ENCODE measurements at places on chromosomes 7 and 10.
A peak's percentile ranks its signal among the peaks of the same experiment; 100 is the strongest.

DNA sequence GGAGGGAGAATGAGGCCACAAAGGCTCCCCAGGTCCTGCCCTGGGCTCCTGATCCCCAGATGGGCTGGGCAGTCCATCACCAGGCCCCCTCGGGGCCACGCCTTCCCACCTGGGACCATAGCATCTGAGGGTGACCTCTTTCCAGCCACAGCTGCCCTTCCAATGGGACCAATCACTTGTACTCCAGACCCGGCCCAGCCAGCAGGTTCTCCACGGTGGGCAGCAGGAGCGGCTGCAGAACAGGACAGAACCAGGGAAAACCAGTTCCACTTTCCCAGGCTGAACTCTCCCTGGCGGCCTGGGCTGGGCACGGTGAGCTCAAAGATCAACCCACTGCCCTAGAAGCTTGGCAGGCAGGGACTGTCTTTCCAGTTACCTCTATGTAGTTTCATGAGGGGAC is 257.6 kb downstream of the MAD1L1 start:
- DNase-seq: no peak

GRCh38 chr7:135100856-135101255 is 47.0 kb upstream of the TMEM140 start:
- DNase-seq: no peak

DNA sequence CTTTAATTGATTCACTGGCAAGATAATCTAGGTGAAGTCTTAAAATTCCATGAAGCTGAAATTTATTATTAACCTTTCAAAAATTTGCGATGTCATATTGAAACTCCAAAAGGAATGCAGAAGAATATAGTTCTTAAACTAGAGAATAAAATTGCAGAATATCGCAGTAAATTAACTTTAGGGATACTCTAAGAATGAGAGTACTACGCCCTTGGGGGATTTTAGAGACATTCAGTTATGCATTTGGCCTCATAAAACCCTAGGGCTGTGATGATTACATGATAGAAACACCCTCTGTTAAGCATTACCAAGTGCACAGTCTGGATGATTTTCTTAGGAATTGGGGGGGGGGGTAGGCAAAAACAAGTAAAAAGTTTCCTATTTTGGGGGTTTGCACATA is 3.7 kb downstream of the WNT2 start:
- DNase-seq: no peak

DNA sequence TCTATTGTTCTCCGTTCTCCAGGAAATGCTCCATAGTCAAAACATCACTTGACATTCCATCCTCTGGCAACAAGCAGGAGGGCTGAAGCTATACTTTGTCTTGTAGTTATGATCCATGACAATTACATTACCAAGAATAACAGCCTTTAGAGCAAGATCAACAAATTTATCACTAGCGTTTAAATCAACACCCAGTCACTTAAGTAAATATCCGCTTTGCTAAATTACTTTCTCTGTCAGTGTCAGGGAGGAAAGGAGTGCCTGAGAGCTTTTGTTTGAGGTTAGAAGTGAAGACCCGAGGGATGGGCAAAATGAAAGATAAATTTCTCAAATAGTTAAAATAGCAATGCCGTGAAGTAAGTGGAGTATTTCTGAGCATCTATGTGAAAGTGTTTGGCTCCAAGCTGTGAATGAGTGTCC is 236.1 kb upstream of the BMPER start:
- DNase-seq: no peak

- peak; percentile 57 for DNase-seq
These were observed 19.3 kb downstream of the MYOF start for GRCh38 chr10:93462881-93463280.

- no peak for DNase-seq
These were observed 126.2 kb downstream of the LHPP start for GRCh38 chr10:124587811-124588211.

GRCh38 chr7:149459540-149460452 is 1.1 kb downstream of the ZNF777 start:
- peak; percentile 18 for DNase-seq

GRCh38 chr7:40490603-40490924 is 355.8 kb downstream of the SUGCT start:
- no peak for DNase-seq

GRCh38 chr10:3787016-3787400 is 2.0 kb upstream of the KLF6 start:
- DNase-seq: no peak

GRCh38 chr7:7499892-7500291 is 35.8 kb downstream of the COL28A1 start:
- DNase-seq: no peak

DNA sequence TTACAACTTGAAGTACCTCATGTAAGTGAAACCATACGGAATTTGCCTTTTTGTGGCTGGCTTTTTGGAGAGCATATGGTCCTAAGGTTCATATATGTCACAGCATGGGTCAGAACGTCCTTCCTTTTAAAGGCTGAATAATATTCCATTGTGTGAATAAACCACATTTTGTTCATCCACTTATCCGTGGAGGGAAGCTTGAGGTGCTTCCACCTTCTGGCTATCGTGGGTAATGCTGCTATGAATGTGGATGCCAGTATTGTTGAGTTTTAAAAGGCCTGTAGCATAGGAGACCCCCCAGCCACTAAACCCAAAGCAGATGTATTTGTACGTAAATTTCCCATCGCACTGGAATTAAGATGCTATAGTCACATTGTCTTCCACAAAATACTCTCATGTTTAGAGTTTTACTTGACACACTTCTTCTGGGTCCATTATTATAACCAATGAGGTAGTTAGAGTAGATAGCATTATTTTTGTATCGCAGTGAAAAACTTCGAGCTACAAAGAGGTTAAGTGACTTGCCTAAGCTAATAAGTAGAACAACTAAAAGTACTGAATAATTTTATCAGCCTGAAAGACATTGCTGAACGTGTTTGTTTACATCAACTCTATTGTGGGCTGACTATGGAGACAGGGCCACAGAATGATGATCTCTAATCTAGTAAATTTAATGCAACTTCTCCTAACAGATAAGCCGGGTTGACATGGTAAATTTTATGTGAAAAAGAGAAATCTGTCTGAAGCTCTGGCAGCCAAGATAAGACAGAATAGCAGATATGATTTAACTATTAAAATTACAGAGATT is 183.0 kb upstream of the CTBP2 start:
- DNase-seq: no peak

- DNase-seq: no peak
These were observed 179.3 kb downstream of the ARHGAP12 start for GRCh38 chr10:31749301-31749700.

GRCh38 chr10:121250995-121251764 is 347.1 kb downstream of the FGFR2 start:
- no peak for DNase-seq
